BJ (cell line): ENCODE measurements at places on chromosomes 12 and 14.

DNA sequence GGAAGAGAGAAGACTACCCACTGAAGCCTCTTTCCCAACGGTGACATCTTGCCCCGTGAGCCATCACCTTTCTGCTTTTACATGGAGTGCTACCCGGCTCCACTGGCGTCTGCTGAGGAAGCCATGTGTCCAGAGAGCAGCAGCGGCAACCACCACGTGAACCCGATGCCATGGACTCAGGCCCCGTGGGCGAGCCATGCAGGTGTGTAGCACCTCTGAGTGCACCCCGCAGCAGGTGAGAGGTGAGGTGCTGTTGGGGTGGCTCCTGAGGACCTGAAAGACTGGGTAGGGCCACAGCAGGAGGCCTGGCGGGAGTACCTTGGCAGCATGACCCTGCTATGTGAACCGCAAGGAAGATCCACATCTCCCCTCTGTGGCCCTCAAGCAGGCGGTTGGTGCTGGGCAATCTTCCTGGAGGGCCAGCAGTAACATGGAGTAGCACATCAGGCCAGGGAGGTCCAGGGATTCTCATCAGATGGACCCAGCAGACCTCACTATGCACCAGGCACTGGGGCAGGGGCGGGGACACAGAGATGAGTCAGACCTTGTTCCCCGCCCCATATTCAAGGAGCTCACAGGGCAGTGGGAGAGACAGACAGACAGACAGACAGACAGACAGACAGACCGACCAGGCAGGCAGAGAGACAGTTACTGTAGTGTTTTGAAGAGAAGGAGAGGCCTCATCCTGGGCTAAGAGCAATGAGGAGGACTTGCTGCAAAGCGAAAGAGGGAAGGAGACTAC, 129.6 kb downstream of the PAPOLA start:
- no peak for DNase-seq

GRCh38 chr14:53226553-53226952, 73.4 kb upstream of the DDHD1 start:
- no peak for DNase-seq

GRCh38 chr14:69953266-69953915, 74.2 kb downstream of the SMOC1 start:
- DNase-seq, result no peak

DNA sequence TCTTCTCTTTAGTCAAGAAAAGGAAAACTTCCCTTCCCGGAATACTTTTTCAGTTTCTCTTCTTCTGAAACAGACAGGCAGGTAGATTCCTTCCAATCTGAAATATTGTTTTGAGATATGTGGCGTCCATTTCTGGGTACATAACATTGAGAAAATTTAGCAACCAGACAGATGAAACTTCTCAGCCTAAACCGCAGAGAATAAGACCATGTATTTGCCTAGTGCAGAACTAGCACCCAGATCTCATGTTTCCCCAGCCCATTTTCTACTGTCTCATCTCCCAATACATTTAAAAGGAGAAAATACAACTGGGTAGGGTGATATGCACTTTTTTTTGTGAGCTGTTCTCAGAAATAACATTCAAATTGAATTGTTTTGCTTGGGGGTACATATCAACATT, 6.4 kb downstream of the AVPR1A start:
- DNase-seq, result no peak

GRCh38 chr14:81062380-81062779, 107.0 kb downstream of the TSHR start:
- DNase-seq, result no peak

DNA sequence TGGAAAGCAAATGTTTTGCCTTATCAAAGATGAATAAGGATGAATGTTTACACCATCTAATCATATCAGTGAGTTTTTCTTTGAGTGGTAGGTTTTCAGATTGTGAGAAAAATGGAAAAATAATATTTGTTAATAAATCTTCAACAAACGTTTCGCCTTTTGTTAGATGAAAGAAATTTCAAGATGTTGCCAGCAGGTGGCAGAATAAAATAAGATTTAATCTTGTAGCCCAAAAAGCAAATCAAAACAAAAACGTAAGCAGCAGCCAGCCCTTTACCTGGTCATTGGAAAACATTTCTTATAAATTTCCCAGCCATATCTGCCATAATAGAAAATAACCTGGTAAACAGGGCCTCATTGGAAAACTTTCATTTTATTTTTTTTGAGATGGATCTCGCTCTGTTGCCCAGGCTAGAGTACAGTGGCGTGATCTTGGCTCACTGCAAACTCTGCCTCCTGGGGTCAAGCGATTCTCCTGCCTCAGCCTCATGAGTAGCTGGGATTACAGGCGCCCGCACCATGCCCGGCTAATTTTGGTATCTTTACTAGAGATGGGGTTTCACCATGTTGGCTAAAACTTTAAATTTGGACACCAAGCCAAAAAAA, 15.4 kb upstream of the TMEM120B start:
- DNase-seq, result no peak

- DNase-seq, result no peak
Observed at GRCh38 chr12:68065687-68066086, 76.4 kb downstream of the IFNG-AS1 start.

DNA sequence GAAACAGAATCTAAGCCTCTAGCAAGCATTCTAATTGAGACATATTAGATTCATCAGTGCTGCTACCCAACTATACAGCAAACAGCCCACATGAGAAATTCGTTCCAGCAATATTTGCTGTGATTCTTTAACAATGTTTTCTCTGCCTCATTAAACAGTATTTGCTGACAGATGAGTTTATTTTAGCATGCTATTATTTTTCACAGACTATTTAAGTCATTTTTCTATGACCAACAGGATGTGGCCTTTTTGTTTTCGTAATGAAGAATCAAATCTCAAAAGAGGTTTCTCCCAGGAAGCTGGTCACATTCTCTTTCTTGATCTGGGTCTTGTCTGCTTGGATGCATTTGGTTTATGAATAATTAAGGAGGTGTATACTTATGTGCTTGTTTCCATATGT, 23.2 kb upstream of the SERPINA12 start:
- DNase-seq, result no peak

DNA sequence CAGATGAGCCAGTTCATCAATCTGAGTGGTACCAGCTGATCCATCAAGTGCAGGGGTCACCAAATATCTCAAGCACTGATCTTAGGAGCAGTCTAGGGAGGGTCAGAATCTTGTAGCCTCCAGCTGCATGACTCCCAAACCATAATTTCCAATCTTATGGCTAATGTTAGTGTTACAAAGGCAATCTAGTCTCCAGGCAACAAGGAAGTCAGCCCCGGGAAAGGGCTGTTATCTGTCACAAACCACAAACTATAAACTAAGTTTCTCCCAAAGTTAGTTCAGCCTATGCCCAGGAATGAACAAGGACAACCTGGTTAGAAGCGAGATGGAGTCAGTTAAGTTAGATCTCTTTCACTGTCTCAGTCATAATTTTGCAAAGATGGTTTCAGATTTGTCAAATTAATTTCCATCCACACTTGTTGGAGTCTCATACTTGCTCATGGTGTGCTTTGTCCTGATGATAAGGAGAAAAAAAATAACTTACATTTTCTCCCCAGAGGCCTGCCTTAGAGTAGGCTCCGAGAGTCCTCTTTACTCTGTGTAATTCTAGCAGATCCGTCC, 3.9 kb upstream of the ABHD4 start:
- no peak for DNase-seq

DNA sequence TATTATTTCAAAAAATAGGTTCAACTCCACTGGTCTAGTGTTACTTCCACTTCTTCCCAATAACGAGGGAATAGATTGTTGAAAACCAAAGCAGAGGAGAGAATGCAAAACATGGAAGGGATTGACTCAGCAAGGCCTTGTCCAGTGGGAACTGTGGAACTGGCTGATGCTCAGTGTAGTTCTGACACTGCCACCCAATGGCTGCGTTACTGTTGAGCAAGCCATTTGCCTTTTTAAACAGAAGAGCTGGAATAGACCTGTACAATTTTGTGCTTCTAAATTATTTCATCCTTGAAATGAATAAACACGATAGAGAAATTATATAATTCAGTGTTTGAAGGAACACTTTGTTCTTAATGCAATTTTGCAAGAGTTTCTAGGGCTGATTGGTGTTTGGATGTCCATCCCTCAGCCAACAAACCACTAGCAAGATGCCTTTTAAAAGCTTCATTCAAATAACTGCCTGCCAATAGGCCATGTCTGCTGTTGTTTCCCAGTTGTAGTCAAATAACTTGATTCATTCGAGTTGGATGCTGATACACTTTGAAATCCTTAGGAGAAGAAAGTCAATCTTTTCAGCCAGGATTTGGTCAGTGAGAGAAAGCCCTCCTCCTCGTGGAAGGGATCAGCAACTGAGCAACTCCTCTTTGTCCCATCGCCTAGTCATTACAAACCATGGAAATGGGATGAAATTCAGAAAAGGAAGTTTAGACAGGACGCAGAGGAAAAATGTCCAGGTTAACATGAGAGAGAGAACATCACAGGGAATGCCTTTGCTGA, 7.3 kb upstream of the MGP start:
- DNase-seq, result no peak

- DNase-seq, result no peak
Observed at GRCh38 chr12:119627686-119628085, 34.1 kb downstream of the TMEM233 start.

GRCh38 chr14:87042354-87042753, 950.6 kb downstream of the GALC start:
- DNase-seq, result no peak

GRCh38 chr12:101619026-101619786, 24.4 kb downstream of the MYBPC1 start:
- DNase-seq, result no peak

GRCh38 chr12:91230841-91231240, 48.2 kb upstream of the DCN start:
- DNase-seq, result no peak

DNA sequence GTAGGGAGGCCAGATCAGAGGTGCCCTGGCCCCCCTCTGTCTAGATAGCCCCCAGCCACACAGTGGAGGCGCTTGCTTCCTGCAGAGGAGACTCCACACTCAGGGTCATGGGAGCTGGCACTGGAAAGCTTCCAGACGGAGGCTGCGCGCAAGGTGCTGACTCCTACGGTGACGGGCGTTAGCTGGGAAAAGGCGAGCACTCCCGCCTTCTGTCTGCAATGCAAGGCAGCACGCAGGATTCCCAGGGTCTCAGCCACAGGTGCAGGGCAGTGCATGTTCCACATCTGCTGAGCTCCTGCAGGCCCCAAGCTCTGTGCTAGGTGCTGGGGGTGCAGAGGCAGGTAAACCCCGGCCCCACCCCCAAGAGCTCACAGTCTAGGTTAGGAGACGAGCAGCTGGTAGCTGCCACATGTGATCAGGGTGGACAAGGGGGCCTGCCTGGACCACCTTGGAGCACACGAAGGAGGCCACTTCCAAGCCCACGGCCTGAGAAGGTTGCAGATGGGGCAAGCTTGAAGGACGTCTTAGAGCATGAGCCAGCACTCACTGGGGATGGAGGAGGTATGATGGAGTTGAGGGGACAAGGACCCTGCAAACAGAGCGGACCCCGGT, 310.9 kb upstream of the DIO3 start:
- no peak for DNase-seq

DNA sequence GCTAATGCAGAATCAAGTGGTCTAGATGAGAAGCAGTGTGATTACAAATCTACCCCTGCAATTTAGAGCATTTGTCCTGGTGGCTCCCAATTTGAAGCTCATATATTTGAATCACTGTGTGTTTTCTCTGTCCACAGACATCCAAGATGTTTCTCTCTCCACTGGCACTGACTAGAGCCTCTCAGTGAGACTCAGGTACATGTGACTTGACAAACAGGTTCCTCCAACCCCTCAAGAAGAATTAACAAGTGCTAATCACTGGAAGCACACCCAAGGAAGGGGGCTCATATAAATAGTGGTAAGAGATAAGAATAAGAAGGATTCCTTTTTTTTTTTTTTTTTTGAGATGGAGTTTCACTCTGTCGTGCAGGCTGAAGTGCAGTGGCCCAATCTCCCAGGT, 20.5 kb downstream of the OR10G2 start:
- DNase-seq, result no peak

- no peak for DNase-seq
Observed at GRCh38 chr12:72077111-72077820, 138.6 kb downstream of the TPH2 start.

- DNase-seq, result no peak
Observed at GRCh38 chr12:124678421-124678893, 111.0 kb upstream of the NCOR2 start.

GRCh38 chr14:64878837-64879634, 671 bp downstream of the SPTB start:
- DNase-seq, result no peak
